ENCODE measurements at places on chromosomes 5 and 9.

GRCh38 chr5:14915291-14915952 is 43.8 kb upstream of the ANKH start:
- ATAC-seq: peak; percentile 78

- peak; percentile 87 for ATAC-seq
Observed at GRCh38 chr5:157476702-157477408, 16.8 kb downstream of the NIPAL4 start.

- ATAC-seq: no peak
Observed at GRCh38 chr9:14547245-14548060, 145.8 kb downstream of the ZDHHC21 start.

DNA sequence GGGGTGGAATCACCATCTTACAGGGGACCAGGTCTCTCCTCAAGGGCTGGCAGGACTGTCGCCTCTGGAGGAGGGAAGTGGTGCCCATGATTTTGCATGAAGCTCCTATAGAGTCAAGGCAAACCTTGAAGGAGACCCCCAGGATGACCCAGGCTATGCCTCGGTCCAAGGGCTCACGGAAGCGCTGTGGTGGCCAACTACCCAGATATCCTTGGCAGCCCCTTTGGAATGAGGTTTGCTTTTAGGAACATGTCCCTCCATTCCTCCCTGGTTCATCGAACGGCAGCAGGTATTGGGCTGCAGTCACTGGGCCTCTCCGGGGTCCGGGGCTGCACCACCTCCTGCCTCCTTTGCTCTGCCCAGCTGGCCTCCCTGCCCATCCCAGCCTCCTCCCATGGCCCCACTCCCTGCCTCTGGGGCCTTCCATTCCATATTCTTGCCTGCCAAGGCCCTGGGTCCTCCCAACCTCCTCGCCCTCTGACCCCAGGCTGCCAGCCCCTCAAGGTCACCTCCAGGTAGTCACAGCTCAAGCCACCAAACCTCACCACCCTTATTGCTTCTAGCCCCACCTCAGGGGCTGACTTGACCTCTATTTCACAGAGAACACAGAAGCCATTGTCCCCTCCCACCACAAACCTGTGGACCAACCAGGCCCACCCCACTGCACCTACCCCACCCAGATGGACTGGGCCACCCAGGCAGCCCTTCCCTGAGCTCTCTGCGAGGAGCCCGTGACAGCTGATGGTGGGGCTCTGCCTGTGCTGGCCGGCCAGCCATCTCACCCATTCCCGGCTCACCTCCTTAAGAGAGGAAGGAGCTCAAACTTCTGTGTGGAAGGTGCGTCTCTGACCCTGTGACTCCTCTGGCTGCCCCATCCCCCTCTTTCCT is 3.6 kb upstream of the IL3 start:
- ATAC-seq: no peak

- no peak for ATAC-seq
Observed at GRCh38 chr5:6755519-6755918, 42.3 kb downstream of the TENT4A start.

All from SK-N-SH treated with all-trans-retinoic acid at 6 μM for 48 hours (cell line).